ENCODE measurements at places on chromosomes 3 and 15.
A peak's percentile ranks its signal among the peaks of the same experiment; 100 is the strongest.

DNA sequence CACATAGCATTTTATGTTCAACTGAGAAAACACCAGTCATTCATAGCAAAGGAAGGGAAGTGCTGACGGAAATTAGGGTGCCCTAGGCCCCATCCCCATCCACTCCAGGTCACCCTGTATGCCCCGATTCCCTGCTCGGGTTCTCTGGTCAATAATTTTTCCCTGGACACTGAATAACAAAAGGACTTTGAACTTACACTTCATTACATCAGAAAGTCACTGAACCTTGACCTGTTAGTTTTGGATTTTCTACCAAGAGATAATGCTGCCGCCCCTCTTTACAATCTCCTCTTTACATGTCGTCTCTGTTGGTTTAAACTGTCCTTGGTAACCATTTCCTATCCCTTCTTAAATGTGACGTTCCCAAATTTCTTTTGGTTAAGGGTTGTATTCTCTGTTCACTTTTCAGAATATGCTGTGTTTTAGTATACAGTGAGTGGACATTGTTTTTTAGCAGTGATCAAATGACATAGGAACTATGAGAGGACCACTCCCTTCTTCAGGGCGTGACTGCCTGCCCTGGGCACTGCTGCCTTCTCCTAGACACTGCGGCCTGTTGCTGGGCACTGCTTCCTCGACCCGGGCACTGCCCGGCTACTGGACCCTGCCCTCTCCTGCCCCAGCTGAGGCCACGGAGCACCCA is 13.6 kb upstream of the AHSG start:
- no peak for DNase-seq

- peak; percentile 70 for DNase-seq
Observed at GRCh38 chr3:51813539-51813938, 34.5 kb upstream of the IQCF6 start.

DNA sequence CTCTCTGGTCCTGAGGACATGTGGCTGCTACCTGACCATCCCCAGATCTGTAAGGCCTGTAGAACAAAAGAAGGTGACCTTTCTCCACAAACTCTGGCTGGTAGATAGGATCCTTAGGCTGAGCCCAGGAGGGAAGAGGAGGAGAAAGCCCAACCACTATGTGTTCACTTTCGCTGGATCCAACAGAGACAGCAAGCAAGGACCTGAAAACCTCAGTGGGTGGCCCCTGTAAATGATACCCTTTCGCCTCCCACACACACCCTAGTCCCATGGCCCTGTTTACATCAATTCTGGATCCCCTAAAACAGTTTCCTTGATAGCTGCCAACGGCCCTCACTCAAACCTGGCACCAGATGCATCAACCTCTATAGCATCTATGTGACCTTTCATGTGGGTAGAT is 22.4 kb downstream of the CCDC12 start:
- DNase-seq, result no peak

DNA sequence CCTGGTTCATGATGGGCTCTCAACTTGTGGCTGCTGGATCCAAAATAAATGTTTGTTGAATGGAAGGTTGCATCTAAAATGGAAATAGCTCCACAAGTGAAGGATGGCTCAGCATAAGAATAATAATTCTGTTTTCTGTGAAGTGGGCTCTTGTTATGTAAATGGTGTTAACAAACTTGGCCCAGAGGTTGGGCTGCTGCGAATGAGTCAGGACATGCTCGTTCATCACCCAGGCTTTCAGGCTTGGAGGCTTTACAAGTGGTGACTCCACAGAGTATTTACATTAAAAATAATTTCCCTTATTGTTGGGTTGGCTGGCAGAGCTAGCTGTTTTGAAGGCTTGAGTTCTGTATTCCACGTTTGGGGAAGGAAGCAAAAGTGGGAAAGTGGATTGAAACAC is 60.5 kb downstream of the ITGB5 start:
- DNase-seq, result no peak

DNA sequence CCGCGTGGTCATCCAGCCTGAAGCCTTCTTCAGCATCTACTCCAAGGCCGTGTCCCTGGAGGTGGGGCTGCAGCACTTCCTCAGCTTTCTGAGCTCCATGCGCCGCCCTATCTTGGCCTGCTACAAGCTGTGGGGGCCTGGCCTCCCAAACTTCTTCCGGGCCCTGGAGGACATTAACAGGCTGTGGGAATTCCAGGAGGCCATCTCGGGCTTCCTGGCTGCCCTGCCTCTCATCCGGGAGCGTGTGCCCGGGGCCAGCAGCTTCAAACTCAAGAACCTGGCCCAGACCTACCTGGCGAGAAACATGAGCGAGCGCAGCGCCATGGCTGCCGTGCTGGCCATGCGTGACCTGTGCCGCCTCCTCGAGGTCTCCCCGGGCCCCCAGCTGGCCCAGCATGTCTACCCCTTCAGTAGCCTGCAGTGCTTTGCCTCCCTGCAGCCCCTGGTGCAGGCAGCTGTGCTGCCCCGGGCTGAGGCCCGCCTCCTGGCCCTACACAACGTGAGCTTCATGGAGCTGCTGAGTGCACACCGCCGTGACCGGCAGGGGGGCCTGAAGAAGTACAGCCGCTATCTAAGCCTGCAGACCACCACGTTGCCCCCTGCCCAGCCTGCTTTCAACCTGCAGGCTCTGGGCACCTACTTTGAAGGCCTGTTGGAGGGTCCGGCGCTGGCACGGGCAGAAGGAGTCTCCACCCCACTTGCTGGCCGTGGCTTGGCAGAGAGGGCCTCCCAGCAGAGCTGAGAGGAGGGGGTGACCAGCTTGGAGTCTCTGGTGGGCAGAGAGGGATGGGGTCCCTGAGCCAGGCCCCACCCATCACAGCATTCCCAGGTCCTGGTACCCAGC is 37.9 kb downstream of the GOLGA6A start:
- DNase-seq, result no peak

- DNase-seq, result peak; percentile 79
Observed at GRCh38 chr15:81133782-81134461, at the start of gene CFAP161. Gene CFAP161 (plus strand): TSS chr15:81134270. CDS start chr15:81134330, 60 bp downstream.

GRCh38 chr15:29669823-29670222 is 152.4 kb downstream of the TJP1 start:
- no peak for DNase-seq

DNA sequence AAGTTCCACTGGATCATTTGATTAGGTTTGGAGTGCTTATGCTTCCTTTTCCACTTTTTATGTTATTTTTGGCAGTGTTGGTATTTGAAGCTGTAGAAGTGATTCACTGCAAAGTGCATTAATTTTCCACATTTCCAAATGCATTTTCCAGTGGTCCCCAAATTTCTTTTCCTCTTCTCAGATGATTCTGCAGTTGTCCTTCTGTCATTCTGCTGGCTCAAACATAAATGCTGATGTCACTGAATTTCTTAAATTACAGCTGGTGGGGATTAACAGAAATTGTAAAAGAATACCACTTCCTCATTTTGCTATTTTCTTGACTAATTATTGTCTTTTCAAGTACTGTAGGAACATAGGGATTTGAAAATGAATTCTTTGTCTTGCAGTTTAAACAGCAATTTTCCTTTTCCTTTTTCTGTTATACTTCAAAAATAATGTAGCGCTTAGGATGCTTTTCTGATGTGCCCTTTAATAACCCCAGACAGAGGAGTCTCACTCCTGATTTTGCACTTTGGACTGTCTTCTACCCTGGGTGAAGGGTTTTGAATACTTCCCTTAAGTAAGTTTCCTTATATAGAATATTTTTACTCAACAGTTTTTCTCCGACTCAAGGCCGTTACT is 25.0 kb downstream of the MITF start:
- no peak for DNase-seq

- no peak for DNase-seq
Observed at GRCh38 chr3:5151586-5151985, 29.5 kb downstream of the ARL8B start.

DNA sequence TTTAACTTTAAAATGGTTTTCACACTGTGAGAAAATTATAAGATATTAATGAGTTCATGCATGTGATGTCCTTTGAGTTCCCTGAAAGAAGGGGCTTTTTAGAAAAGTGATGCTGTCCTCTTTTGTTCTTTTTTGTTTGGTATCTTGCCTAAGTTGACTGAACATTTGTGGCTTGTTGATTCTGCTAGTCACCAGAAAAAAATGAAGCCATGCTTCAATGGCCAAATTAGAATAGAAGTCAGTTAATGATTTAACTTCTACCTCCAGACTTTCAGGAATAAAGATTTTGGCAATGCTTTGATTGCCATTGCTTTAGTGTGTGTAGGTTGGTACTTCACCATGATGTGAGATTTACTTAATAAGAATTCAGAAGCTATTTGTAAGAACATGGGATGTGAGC is 260.6 kb upstream of the NECTIN3 start:
- DNase-seq, result no peak

DNA sequence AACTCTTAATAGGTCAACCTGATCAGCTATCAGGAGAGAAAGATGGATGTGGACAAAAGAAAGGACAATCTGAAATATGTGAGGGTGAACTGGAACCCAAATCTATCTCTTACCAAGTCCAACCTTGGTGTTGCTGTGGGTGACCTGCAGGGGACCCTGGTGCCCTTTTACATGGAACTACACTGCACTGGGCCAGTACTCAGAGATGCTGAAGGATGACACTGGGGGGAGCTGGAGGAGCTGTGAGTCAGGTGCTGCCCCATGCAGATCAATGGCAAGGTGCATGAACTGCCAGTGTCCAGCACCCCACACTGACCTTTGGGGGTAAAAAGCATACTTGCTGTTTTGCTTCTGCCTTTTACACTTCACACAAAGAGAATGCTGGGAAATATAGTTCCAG is 55.6 kb upstream of the TBC1D5 start:
- no peak for DNase-seq

GRCh38 chr3:155690921-155691320 is 54.0 kb downstream of the PLCH1 start:
- no peak for DNase-seq

- no peak for DNase-seq
Observed at GRCh38 chr3:126124896-126125295, 41.0 kb upstream of the SLC41A3 start.

GRCh38 chr3:134449951-134450350 is 35.8 kb downstream of the ANAPC13 start:
- no peak for DNase-seq

- DNase-seq, result no peak
Observed at GRCh38 chr3:82498186-82498585, 736.7 kb upstream of the GBE1 start.

GRCh38 chr3:111768571-111769100 is 90.4 kb upstream of the PHLDB2 start:
- no peak for DNase-seq

GRCh38 chr15:89513284-89513683 is 16.9 kb upstream of the RHCG start:
- no peak for DNase-seq

DNA sequence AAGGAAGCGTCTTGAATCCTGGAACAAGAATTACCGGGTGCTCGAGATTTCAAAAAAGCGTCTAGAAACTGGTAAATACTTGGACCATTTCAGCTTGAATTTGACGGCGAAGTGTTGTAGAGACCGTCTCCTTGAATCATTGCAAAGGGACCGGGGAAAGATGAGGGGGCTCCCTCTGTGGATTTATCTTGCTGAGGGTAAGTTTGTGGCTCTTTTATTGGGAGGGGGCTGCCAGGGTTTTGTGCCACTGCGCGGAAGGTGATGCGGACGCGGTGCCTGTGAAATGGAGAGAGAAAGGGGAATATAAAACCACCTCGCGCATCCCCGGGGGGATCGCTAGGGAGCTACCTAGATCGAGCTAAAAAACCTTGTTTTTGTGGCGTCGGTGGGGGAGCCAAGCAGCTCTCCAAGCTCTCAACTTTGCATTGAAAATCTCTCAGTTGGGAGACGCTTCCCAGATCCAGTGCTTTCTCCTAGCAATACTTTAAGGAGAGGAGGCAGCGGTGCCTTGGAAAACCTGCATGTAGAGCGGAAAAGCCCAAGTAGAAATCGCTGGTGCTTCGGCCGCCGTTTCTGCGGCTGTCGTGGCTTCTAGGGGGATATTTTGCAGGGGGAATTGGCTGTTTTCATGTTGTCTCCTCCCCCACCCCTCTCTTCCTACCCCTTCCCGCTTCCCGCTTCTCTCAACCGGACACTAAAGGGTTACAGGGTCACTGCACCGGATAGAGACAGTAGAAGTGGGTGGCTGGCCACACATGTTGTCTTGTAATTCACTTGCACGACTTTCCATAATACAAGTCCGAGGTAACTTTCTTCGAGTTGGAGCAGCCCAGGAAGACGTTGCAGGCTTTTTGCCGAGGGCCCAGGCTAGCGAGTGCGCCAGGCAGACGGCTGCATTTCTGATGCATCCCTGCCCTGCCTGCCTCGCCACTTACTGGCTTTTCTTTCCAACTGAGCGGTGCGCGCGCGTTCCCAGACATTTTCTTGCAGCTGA is 187.6 kb downstream of the NLGN1 start:
- peak; percentile 54 for DNase-seq

All from NCI-H524 treated with DMSO at 0.1 percent for 48 hours (cell line).